ENCODE measurements at places on chromosomes 11 and 22. TPM values are rescaled to one million over a fixed set of nuclear protein-coding genes. Genes with fewer than 3 reads are reported as not detected.

Gene TPBGL
- not detected for polyA plus RNA-seq

DNA sequence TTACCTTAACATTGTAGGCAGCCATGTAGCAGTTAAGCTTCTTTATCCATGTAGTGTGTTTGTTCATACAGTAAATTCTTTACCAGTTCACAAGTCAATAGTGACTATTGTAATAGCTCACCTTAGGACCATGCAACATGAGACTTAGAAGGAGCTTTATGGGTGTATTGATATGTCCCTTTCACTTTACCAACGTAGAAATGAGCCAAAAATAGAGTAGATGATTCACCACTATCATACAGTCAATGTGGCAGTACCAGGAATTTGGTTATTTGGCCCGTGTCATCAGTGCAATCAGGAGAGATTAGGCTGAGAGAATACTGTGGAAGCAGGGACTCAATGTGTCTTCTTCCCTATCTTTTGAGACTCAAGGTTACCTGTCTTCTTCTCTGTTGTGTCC is 4.7 kb downstream of the ZDHHC13 start:
- H3K4me3 ChIP-seq, result no peak overlapping the region
- H3K36me3 ChIP-seq, result peaks cover 8% of the 10 kb centered on the region
- H3K27me3 ChIP-seq, result no peaks in the 10 kb centered on the region

DNA sequence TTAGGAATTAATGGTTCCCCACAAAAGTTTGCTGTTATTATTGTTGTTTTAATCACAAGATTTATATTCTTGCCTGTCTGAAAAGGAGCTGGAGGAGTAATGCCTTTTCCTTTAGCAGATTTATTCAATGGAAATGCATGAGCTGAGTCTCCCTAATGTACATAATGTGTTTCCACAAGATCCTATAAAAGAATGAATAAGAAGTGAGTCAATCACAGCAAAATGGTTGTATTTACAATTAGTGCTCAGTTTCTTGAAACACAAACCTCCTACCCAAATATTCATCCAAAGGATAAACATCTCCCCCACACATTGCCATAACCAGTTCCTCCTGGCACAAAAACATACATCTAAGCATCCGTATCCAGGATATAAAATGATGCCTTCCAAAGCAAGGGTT is 33.3 kb downstream of the ME3 start:
- no peak overlapping the region for H3K4me3 ChIP-seq
- peaks cover 2% of the 10 kb centered on the region for H3K27me3 ChIP-seq
- H3K4me1 ChIP-seq, result no peaks in the 10 kb centered on the region
- H3K27ac ChIP-seq, result no peak overlapping the region
- DNase-seq, result no peak
- no peaks in the 10 kb centered on the region for H3K36me3 ChIP-seq

GRCh38 chr22:48803948-48804810 is 1023.5 kb downstream of the BRD1 start:
- no peak overlapping the region for H3K4me3 ChIP-seq
- H3K27ac ChIP-seq, result no peak overlapping the region
- no peaks in the 10 kb centered on the region for H3K36me3 ChIP-seq
- DNase-seq, result no peak
- H3K27me3 ChIP-seq, result no peaks in the 10 kb centered on the region

Measured in CD4-positive, CD25-positive, alpha-beta regulatory T cell (primary cell).